A172 (cell line): ENCODE measurements at places on chromosomes 2 and 18.
A peak's percentile ranks its signal among the peaks of the same experiment; 100 is the strongest.

- no peak for DNase-seq
These were observed 13.5 kb upstream of the CNDP2 start for GRCh38 chr18:74482697-74483096.

- DNase-seq, result no peak
These were observed 164.9 kb downstream of the L3MBTL4 start for GRCh38 chr18:6249788-6250187.

DNA sequence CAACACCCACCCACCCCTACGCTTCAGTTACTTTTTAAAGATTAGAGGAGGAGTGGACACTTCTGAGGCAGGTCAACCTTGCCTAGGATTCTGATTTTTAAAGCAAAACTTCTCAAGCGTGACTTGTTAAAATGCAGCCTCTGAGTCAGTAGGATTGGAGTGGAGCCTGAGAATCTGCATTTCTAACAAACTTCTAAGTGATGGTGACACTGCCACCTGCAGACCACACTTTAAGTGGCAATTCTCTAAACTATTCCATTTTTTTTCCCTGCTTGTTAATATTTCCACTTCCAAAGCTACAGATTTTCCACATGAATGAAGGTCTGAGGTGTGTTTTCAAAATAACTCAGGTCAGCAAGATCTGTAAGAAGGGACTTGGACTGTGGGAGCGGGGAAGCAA is 171.1 kb upstream of the CCDC150 start:
- DNase-seq, result peak; percentile 13

DNA sequence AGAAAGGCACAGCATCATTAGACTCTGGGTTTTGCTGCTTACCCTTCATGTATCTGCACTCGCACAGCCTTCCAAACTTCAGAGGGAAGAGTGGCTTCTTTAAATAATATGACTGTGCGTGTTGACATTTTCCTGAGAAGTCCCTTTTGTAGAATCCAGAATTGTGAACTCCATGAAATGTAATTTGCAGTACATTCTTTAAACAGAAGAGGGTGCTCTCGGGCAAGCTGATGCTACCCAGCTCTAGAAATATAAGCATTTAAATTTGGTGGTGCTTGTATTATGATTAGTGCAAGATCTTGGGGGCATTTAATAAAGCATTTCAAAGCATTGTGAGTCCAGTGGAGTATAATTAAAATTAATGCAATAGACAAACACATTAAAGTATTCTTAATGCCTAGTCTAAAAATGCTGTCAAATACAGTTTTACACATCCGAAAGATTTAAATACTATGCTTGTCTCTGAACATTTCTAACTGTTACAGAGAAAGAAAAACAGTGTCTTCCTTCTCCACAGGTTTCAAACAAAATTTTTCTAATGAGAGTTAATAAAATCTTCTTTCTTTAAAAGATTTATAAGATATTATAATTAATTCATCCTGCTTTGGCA is 17.3 kb upstream of the GTF2A1L start:
- peak; percentile 54 for DNase-seq

- no peak for DNase-seq
These were observed 13.3 kb upstream of the RAB17 start for GRCh38 chr2:237603718-237604362.

DNA sequence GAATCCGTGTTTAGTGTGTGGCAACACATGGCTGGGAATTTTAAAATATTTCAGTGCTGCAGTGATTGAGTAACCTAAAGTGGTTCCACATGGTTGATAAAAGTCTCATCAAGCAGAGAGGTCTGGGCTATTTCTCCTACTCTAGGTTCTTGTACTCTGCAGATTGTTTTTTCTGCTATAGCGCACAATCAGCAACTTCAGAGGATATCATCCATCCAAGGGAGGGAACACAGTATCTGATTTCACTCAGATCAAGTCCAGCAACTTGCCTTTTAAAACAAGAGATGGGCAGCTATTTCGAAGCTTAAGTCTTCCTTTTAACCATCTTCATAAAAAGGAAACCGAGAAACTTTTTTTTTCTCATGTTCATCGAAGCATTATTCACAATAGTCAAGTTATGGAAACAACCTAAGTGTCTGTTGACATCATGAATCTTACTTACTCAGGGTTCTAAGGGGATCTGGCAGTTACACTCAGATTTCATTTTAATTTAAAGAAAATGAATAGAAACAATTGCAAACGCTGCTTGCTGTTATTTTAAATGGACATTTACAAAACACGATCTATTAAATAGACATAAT is 172.7 kb upstream of the TRIB2 start:
- DNase-seq, result no peak

DNA sequence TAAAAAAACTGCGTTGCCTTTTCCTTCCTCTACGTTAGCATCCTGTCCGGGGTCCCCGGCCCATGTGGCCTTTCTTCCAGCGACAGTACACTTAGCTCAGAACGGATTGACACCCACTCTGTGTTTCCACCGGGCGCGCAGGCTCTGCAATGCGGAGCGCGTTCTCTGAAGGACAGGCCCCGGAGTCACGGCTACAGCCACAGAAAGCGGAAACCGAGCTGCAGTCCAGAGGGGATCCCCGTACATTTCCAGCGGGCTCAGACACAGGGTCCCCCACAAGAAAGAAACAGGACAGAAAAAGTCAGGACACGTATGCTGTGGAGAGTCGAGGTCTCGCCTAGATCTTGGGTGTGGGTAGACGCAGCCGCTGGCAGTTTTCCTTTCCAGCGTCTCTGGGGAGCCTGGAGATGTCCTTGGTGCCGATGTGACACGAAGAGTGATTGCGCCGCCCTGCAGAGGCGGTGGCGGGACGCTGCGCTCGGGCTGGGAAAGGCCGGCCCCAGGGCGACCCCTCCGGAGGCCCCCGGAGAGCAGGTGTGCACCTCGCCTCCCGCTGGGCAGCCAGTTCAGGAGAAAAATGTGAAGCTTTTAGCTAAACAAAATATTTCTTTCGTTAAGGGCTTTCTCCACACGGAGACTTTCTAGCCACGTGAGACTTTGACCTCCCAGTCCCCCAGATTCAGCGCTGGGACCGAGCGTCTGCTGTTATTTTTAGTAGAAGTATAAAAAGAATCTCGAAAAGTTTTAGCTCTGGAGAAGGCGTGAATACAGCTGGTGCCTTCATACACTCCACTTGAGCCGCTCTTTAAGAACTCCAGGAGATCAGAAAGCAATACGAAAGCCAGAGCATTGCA is 1.3 kb upstream of the ACKR3 start:
- no peak for DNase-seq

- no peak for DNase-seq
These were observed 137.6 kb downstream of the NCK2 start for GRCh38 chr2:105882341-105882740.

- DNase-seq, result no peak
These were observed 32.1 kb downstream of the CRYGD start for GRCh38 chr2:208092093-208092832.

DNA sequence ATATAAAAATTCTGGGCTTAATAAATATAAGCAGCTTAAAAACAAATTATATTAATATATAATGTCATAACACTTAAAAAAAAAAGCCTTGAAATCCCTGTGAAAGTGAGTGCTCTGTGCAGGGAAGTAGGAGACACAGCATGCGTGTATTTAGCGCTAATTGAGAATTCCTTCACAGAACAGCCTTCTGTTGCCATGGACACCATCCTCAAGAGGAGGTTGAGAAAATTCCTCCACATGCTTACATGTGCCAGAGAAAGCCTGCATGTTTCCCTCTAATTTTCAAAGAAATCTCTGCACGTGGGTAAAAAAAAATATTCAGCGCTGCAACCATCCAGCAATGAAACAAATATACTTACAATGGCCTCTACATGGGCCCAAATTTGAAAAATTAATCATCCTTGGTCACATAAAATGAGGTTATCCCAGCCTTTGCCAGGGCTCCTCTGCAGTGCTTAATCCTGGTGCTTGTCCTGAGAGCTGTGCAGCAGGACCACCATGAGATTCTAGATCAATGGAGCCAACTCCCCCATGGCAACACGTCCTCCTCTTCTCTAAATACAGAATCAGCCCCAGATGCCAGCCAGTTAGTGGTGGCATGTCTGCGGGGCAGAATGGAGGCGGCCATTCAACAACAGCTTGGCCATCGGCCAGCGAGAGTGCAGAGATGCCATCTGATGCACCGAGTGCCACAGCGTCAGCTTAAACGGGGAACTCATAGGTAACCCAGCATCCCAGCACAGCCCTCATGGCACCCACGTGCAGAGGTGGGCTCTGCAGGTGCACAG is 228.0 kb downstream of the MYT1L start:
- DNase-seq, result no peak

GRCh38 chr2:58614219-58614618 is 373.1 kb upstream of the FANCL start:
- no peak for DNase-seq

DNA sequence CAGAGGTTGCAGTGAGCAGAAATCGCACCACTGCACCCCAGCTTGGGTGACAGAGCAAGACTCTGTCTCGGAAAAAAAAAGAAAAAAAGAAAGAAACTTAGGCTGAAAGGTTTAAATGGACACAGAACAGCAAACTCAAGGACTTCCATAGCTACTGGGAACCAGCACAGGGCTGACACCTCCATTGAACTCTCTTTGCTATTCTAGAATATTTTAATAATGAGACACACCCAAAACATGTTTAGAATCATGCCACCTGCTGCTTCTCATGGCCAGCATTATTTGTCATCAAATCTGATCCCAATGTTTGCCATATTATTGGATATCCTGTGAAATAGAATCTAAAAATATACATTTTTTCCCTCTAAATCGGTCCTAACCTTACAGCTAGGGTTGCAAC is 42.7 kb upstream of the LTBP1 start:
- DNase-seq, result no peak

GRCh38 chr2:47554311-47554905 is 151.5 kb downstream of the MSH2 start:
- no peak for DNase-seq

DNA sequence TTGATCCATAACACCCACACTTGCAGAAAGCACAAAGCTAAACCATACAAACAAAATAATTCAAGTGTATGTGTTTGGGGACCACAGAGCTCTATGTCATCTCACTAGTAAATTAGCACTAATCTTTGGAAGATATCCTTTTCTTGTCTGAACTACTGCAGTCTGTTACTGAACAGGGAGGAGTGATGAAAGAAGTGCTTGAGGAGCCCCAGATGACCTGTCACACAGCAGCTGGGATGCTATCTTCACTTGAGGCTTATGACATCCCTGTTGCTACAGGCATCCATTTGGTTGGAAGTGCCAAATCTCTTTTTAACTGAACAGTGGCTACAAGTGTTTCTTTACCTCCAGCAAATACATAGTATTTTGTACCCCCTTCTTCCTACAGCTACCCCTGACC is 386.3 kb upstream of the CHAC2 start:
- DNase-seq, result no peak

DNA sequence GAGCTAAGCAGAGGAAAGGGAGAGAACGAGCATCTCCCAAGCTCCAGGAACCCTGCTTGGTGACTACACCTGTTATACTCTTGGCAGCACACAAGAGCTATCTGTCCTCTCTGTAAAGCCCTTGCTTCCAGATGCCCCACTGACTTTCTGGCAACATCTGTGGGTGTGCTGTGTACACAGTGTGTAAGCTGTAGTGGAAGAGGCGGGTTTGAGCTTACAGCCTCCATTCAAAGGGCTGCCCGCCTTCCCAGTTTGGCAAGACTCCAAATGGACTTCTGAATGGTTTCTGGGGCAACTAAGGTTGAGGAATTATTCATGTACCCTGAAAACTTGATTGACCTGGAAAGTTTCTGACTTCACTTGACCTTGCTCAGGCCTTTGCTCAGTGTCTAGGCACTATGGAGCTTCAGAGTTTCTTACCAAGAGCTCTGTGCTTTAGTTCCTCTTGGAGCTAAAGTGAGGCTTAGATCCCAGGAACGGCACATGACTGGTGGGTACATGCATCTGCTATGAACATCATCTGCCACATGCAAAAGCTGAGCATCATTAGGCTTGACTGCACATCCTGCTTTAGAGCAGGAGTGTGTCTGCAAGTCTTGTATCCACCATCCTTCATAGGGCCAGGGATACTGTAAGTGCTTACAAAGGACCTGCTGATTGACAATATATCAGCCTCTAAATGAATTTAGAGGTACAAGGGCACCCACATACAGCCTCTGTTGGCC is 290.9 kb upstream of the SIX2 start:
- no peak for DNase-seq

- DNase-seq, result no peak
These were observed 28.9 kb upstream of the HDAC4 start for GRCh38 chr2:239429473-239430350.

GRCh38 chr2:215843579-215843978 is 169.8 kb downstream of the MREG start:
- DNase-seq, result peak; percentile 77

DNA sequence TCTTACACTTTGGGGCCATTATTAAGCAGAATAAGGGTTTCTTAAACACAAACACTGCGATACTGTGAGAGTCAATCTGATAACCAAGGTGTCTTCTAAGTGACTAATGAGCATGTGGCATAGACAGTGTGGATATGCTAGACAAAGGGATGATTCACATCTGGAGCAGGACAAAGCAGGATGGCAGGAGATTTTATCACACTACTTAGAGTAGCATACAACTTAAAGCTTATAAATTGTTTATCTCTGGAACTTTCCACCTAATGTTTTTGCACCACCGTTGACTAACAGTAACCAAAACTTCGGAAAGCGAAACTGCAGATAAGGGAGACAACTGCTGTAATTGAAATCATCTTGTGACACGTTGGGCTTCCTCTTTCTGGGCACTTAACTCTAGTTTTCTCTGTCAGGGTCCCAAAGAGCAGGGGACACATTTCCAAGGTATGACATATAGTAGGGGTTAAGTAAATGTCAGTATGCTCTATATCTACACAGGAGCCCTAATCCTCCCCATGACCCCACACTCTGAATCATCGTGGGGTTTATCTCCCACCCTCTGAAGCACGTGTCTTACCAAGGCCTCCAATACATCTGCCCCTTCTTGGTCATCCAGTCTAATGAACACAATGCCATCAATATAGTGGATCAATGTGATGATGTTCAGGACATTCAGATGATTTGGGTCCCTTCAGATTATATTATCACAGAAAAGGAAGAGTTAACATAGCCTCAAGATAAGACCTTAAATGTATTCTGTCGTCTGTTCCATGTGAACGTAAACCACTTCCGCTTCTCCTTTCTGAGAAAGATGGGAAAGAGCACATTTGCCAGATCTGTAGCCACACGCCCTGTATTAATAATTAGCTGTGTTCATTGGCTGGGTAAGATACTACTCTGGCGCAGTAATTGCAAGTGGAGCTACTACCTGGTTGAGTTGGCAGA is 78.7 kb downstream of the FTCDNL1 start:
- peak; percentile 40 for DNase-seq

GRCh38 chr18:24271381-24272228 is 126.0 kb downstream of the OSBPL1A start:
- DNase-seq, result peak; percentile 56

GRCh38 chr2:63716146-63716545 is 125.5 kb upstream of the UGP2 start:
- no peak for DNase-seq

DNA sequence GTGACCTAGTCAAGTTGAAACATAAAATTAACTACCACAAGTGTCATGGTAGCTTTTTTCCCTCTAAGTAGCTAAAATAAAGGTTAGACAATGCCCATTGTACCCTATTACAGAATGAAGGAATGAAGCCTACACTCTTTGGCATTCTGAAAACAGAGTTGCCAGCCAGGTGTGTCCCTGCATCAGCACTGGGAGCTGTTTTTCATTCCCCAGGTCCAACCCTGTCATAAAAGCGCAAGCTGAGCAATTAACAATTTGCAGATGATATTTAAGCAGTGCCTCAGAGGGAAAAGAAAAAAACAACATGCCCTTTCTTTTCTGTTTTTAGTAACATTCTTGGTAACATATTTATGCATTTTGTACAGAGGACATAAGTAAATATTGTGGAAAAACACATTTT is 46.8 kb upstream of the MGAT4A start:
- DNase-seq, result no peak
